Daoy (cell line): ENCODE measurements at places on chromosomes 11 and 22. TPM values are rescaled to one million over a fixed set of nuclear protein-coding genes. Genes with fewer than 3 reads are reported as not detected.

DNA sequence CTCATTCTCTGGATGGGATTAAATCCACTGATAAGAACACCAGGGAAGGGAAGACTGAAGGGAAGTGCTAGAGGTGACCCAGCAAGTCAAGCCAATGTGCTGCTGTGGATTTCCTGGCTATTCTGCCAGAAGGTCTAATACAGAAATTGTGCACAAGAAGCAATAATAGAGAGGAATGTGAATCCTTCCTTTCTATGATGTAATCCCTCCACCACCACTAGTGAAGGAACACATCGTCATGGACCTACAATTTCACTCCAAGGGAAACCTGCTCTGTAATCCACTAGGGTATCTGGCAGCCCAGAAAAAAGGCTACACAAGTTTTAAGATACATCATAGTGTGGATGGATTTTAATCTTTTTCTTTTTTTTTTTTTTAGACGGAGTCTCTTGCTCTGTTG lies 17.4 kb downstream of the LARGE2 start:
- no peak for DNase-seq

- DNase-seq: no peak
Measured at GRCh38 chr11:47611348-47611794, 17.2 kb upstream of the C1QTNF4 start.

- DNase-seq: peak; percentile 95
Measured at GRCh38 chr11:85718991-85719807, 33.2 kb upstream of the CCDC89 start.

DNA sequence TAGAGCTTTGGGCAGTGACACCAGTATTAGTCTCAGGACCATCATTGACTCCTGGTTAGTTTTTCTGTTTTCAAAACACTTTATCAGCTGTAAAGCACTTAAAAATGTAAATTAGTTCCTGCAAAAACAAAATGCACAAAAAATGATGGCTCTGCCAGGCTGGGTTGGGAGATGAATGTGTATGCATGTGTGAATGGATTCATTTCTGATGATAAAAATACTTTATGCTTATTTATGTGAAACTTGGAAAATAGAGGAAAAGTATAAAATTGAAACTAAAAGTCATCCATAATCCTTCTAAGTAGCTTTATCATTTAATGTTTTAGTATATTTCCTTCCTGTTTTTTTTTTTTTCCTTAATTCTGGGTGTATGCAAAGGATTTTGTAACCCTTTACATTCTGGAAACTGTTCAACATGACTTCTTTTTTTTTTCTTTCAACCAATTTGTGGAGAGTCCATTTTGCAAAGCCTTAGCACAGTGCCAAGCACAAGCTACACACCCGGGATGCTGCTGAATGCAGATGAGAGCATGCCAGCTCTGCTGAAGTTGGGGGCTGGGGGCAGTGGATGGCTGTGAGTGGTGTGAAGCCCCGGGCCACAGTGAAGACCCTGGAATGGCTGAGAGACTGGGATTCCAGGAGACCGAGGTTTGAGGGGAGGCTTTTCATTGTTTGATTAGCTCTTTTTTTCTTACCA lies 37.6 kb downstream of the PTPRJ start:
- no peak for DNase-seq

GRCh38 chr22:31968022-31968421 lies 23.7 kb downstream of the YWHAH start:
- DNase-seq: no peak

- DNase-seq: peak; percentile 64
Measured at GRCh38 chr22:17774206-17774925, at the start of gene BID. Gene BID (minus strand): TSS chr22:17774469. CDS start chr22:17750116, 24,353 bp downstream.

DNA sequence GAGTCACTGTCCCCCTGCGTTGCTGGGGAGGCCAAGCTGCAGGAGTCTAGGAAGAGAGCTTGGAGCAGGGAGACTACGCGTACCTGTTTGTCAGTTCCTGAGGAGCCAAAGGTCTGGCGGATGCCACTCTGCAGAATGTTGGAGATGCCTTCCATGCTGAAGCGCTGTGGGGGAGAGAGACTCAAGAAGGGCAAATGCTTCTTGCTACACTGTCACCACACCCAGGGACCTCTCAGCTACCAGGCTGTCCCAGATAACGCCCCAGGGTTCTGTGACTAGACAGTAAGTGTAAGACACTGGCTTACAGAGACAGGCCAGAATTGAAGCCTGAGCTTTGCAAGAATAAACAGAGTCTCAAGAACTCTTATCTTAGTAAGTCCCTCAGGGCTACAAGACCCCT lies 42.0 kb downstream of the FEZ1 start:
- DNase-seq: no peak

GRCh38 chr22:21030621-21031544 lies 1.5 kb downstream of the SLC7A4 start:
- no peak for DNase-seq

DNA sequence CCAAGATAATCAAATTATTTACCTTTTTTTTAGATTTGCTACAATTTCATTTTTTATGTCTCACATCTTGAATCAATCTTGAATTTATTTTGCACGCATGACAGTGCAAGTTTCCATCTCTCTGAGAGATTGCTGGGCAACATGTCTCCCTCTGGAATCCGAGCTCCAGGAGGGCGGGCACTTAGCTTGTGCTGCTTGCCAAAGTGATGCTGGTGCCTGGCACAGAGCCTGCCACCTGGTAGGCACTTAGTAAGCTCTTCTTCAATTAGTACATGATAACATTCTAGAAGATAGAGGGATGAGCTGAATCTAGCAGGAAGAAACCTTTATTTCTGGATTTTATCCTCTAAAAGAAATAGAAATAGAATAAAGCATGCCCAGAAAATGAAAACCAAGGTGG lies 27.5 kb upstream of the OR9I1 start:
- DNase-seq: no peak

Gene ART1
- not detected in 2 replicates for total RNA-seq

Gene CYB5R3
- total RNA-seq: 34.8 and 41.4 TPM in 2 replicates

Gene SLC35E4
- 8.2 and 11.4 TPM in 2 replicates for total RNA-seq

Gene KRTAP5-7
- total RNA-seq: not detected in 2 replicates
